ENCODE measurements at places on chromosomes 5 and 9.

- DNase-seq: no peak
These were observed 18.6 kb upstream of the TJP2 start for GRCh38 chr9:69155341-69156030.

DNA sequence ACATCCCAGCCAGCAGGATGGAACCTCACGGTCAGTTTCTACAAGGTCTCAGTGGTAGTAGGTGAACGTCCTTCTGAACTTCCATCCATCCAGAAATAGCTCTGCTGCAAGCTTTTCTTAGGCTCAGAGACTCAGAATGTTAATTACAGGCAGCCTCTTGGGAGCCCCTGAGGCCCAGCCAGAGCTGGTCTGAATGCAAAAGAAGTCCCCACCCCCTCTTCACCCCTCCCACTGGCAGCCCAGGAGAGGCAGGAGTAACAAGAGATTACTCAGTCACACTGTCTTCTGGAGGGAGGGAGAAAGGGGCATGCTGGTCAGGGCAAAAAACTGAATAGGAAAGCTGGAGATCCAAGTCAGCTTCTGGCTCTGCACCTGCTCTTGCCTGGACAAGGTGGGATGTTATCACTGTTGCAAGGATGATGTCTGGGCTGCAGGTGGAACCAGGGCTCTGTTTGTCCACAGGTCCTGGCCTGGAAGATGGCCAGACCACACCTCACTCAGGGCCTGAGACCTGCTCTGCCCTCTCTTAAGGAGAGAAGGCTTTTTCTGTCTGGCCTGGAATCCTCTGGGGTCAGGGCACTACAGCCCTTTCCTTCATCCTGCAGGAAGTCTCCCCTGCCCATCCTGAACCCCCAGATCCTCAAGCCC is 9.1 kb downstream of the ENHO start:
- DNase-seq: peak; percentile 68

GRCh38 chr5:106699198-106699597 is 971.5 kb downstream of the EFNA5 start:
- peak; percentile 2 for DNase-seq

DNA sequence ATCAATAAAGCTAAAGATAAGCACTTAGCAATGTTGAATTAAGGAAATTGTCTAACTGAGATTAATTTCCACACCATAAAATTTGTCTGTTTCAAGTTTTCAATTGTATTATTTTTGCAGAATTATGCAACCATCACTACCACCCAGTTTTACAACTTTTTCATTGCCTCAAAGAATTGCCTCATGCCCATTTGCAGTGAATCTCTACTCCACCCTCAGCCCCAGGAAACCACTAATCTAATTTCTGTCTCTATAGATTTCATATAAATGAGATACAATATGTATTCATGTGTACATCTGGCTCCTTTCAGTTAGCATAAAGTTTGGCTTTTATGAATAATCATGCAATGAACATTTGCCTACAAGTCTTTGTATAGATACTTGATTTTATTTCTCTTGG is 72.9 kb downstream of the PTCD2 start:
- DNase-seq: no peak

DNA sequence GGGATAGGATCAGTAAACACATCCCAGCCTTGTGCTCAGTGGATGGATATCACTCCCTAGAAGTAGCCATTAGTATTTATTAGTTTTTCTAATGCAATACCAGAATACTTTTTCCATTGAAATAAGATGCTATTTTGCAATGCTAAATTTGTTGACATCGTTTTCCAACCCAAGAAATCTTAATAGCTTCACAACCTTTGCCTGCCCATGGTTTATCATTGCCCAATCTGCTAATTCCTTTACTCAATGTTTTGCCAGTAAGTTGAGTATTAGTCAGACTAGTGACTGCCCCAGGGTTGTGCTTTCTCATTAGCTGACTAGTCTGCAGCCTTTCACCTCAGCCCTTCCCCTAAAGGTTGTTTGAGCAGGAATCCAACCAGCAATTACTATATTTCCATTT is 62.9 kb downstream of the NREP start:
- no peak for DNase-seq

GRCh38 chr9:113913426-113914195 is 37.5 kb downstream of the ZNF618 start:
- DNase-seq: no peak

GRCh38 chr5:71922584-71923106 is 184.6 kb upstream of the MAP1B start:
- DNase-seq: no peak

GRCh38 chr5:173642191-173642816 is 25.9 kb upstream of the BOD1 start:
- no peak for DNase-seq

DNA sequence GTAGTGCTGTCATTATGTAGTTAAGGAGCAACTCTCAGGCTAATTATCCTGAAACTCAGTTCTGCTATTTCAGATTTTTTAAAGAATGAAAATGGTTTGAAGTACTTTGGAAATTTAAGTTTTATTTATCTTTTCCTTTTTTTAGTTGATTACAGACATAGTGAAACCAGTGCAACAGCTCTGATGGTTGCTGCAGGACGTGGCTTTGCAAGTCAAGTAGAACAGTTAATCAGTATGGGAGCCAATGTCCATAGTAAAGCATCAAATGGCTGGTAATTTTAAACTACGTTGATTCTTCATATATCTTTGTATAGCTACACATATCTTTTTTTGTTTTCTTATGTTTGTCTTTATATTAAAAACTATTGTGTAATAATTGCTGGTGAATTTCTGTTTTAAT is 34.9 kb downstream of the YTHDC2 start:
- no peak for DNase-seq

DNA sequence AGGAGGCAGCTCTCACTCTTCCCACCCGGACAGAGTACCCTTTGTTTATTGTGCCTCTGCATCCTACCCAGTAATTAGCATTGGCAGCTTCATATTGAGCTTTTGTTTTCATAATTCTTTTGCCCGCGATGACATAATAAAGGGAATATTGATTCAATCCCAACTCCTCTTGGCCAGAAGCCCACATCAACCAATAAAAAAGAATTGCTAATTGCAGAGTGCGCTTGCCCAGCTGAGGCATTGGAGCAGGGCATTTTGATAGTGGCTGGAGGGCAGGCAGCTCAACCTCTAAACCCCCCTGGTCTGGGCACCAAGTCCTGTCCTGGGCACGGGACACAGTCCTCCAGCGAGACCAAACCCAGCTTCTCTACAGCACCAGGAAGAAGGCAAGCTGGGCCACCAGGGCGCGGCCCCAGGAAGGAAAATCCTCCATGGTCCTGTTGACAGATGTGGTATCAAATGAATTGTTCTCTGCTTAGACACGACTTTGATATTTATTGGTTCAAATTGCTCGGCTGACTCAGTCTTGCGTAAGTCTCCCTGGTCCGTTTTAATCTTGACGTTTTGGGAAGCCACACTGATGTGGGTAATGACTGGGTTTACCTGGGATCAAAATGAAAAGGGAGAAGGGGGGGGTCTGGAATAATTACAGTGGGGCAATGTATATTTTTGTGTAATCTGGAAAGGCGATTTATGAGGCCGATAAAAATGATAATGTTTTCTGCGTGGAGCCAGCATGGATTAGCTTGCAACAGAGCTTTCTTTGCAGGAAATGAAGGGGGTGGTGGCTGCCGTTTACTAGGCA is 220.7 kb upstream of the MSX2 start:
- DNase-seq: peak; percentile 90

DNA sequence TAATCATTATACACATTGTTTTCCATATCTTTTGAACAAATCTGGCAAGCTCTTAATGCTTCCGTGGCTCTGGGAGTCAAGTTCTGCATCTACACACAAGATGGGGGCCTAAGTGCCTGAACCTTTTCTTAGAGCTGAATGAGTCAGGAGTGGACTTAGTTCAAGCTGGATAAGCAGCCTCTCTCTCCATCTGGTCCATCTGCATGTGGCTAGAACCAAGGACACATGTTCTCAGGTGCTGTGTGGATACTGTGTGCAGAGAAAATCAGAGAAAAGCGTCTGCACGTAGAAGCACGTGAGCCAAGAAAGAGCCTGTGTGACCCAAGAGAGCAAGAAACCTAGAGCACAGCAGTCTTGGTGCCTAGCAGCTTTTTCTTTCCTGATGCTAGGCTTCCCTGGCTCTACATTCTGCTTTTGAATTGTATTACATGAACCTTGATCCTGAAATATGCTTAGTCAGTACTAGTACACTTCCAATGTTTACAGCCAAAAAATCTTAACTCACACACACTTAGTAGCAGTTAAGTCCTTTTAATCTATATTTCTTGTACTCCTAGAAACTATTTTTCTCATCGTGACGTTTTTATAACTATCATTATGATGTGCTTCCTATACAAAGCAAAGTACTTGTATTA is 1798.9 kb downstream of the MAT2B start:
- DNase-seq: no peak

DNA sequence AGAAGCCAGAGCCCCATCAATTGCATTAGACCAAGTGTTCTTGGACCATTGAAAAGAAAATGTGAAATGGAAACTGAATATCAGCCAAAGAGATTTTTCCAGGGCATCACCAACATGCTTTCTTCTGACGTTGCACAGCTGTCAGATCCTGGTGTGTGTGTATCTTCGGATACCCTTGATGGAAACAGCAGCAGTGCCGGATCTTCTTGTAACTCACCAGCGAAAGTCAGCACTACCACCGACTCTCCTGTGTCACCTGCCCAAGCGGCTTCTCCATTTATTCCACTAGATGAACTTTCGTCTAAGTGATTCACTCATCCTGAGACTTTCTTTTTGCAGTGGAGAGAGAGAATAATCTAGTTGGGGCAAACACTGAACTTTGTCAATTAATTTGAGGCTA is 75.7 kb downstream of the PIP5K1B start:
- no peak for DNase-seq

DNA sequence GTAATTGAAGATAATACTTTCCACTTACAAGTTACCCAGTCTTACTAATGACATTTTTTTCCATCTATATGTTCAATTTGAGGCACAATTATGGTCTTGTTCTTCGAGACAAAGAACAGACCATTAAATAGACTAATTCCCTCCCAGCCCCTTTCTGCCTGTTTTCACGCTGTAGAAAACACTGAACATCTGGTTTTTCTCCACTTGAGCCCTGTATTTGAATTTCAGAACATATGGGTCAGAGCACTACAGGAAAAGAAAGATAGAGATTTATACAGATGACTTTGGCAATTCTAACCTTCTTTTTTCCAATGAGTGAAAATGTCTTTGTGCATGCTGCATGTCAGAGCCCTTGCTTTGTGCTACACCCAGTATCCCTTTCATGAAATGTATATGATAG is 506.9 kb downstream of the LRRC70 start:
- no peak for DNase-seq

DNA sequence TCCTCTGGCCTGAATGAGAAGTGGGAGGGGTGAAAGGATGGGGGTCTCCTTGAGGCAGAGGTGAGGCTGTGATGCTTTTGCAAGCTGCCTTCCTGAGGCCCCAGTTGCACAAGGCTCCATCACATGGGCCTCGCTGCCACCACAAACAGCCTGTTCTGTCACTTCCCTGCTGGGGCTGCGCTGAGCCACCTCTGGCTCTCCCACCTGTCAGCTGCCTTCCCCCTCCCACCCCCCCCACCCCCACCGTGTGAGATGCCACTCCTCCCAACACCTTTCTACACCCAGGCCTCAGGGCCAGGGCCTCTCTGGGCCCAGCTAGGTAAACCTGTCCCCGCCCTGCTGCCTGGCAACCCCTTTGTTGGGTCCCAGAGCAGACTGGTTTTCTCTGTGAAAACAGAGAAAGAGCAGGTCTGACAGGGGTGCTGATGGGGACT is 4.5 kb upstream of the PDLIM4 start:
- no peak for DNase-seq

DNA sequence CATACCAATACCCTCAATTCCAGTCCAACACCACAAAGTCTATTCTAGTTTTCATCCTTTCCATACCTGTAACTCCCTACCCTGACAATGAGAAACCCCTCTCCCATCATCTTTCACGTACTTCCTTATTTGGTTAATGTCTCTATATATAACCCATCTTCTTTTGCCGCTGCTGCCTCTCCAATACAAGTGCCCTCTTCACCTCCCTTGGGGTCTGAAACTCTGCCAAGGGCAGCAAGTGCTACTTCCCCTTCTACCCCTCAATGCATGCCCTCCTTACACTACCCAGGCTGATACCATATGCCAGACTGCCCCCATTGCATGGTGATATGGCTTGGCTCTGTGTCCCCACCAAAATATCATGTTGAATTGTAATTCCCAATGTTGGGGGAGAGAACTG is 24.4 kb upstream of the SMIM15 start:
- no peak for DNase-seq

GRCh38 chr9:34658461-34658860 is 4.0 kb downstream of the CCL27 start:
- no peak for DNase-seq

GRCh38 chr9:26375448-26375847 is 517.2 kb downstream of the CAAP1 start:
- no peak for DNase-seq

DNA sequence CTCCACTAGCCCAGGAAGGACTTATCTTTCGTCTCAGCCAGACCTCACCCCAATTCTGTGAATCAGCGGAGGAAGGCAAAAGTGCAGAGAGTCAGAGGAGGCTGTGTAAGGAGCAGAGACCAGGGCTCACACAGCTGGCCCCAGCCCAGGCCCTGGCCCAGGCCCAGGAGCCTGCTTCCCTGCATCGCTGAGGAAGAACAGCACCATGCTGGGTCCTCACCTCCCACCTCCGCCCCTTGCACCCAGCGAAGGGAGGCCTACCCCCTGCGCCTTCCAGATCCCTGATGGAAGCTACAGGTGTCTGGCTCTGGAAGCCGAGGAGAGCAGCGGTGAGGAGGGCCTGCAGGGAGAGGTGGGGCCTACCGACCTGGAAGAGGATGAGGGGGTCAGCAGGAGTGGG is 22.3 kb upstream of the SYNPO start:
- no peak for DNase-seq

DNA sequence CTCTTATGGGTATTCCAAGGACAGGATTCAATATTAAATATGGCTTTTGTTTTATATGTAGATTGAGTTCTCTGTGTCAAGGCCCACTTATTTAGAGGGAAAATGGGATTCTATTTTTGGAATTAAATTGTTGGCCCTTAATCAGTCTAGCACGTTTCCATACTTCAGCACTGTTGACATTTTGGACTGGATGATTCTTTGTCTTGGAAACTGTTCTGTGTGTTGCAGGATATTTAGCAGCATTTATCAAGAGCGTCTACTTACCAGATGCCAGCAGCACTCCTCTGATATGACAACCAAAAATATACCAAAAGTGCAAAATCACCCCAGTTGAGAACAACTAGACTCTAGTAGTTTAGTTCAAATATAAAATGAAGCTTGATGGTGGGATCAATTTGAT is 1027.0 kb upstream of the COX7C start:
- DNase-seq: peak; percentile 12

DNA sequence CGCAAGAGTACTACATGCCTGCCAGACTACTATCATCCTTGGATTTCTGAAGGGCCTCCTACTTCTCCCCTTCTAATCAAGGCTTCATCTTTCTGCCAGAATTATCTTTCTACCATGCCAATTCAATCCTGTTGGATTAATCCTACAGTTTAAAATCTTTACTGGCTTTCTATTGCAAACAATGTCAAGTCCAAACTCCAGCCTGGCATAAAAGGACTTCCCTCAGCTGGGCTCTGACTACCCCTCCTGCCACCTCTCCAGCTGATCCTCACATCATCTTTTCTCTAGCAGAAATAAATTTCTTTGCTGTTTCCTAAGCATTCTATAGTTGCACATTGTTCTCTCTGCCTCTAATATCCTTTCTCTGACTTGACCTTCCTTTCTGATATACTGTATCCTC is 119.7 kb upstream of the RAD23B start:
- no peak for DNase-seq
